Activated CD8-positive, alpha-beta T cell treated with anti-CD3 and anti-CD28 coated beads for 36 hours (primary cell): ENCODE measurements at places on chromosomes 6 and 20. TPM values are rescaled to one million over a fixed set of nuclear protein-coding genes. Genes with fewer than 3 reads are reported as not detected.
A peak's percentile ranks its signal among the peaks of the same experiment; 100 is the strongest.

Gene ACTL10
- 2.4 TPM for total RNA-seq

DNA sequence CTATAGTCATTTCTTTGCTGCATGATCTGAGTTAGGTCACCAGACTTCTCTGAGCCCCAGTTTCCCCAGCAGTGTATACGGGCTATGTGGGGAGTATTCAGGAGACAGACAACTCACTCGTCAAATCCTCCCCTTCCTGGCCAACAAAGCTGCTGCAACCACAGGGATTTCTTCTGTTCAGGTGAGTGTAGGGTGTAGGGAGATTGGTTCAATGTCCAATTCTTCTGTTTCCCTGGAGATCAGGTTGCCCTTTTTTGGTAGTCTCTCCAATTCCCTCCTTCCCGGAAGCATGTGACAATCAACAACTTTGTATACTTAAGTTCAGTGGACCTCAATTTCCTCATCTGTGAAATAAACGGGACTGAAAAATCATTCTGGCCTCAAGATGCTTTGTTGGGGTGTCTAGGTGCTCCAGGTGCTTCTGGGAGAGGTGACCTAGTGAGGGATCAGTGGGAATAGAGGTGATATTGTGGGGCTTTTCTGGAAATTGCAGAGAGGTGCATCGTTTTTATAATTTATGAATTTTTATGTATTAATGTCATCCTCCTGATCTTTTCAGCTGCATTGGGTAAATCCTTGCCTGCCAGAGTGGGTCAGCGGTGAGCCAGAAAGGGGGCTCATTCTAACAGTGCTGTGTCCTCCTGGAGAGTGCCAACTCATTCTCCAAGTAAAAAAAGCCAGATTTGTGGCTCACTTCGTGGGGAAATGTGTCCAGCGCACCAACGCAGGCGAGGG lies 594 bp upstream of the CDKN1A start:
- H3K27me3 ChIP-seq, result peaks cover 4% of the 10 kb centered on the region
- no peak for DNase-seq
- H3K4me1 ChIP-seq, result peaks cover 44% of the 10 kb centered on the region
- peaks cover 16% of the 10 kb centered on the region for H3K36me3 ChIP-seq
- peak overlapping the region; percentile 91 for H3K4me3 ChIP-seq

DNA sequence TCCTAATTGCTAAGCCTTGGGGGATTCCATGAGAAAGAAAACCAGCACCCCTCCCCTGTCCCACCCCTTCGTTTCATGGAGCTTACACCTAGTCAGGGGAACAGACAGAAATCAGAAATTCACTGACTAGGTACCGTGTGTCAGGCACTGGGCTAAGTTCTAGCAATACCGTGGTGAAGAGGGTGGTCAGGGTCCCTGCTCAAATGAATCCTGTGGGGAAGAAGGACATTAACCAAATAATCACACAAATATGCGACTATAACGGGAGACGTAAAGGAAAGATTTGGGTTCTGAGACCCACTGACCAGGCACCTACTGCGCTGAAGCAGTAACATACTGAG lies 65.1 kb upstream of the TOP1 start:
- no peak overlapping the region for H3K4me3 ChIP-seq
- H3K27ac ChIP-seq, result no peak overlapping the region
- no peaks in the 10 kb centered on the region for H3K36me3 ChIP-seq
- peaks cover 8% of the 10 kb centered on the region for H3K4me1 ChIP-seq

GRCh38 chr6:140253096-140253495 lies 878.6 kb upstream of the CITED2 start:
- no peaks in the 10 kb centered on the region for H3K36me3 ChIP-seq
- H3K4me3 ChIP-seq, result no peak overlapping the region
- peaks cover 2% of the 10 kb centered on the region for H3K27me3 ChIP-seq
- DNase-seq, result no peak
- H3K27ac ChIP-seq, result no peak overlapping the region

DNA sequence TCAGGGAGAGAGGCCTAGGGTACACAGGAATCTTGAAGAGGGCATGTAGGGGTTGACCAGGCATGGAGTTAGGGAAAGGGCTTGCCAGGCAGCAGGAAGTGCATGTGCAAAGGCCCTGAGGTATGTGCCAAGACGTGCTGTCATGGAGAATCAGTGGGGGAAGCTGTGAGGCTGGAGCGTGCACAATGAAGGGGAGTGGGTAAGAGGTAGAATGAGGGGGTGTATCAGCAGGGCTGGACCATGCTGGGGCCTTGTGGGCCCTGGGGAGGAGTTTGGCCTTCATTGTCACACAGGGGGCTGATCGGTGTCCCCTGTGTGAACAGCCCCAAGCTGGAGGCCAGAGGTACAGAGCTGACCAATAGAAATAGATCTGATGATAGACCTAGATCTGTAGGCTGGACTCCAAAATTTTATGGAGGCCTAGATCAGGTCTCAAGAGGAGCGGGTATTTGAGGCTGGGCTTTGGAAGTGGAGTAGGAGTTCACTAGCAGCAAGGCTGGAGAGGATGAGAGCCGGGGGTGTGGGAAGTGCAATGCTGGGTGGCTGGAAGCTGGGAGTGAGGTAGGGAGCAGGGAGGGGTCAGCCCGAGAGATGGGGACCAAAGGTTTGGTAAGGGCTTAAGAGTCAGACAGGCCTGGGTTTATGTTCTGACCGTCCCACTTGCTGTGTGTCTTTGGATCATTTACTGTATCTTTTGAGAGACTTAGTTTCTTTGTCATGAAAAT lies 3.0 kb downstream of the SRC start:
- H3K27ac ChIP-seq, result no peak overlapping the region
- no peaks in the 10 kb centered on the region for H3K36me3 ChIP-seq
- H3K27me3 ChIP-seq, result no peaks in the 10 kb centered on the region
- no peak overlapping the region for H3K4me3 ChIP-seq
- H3K4me1 ChIP-seq, result peaks cover 13% of the 10 kb centered on the region
- no peak for DNase-seq

DNA sequence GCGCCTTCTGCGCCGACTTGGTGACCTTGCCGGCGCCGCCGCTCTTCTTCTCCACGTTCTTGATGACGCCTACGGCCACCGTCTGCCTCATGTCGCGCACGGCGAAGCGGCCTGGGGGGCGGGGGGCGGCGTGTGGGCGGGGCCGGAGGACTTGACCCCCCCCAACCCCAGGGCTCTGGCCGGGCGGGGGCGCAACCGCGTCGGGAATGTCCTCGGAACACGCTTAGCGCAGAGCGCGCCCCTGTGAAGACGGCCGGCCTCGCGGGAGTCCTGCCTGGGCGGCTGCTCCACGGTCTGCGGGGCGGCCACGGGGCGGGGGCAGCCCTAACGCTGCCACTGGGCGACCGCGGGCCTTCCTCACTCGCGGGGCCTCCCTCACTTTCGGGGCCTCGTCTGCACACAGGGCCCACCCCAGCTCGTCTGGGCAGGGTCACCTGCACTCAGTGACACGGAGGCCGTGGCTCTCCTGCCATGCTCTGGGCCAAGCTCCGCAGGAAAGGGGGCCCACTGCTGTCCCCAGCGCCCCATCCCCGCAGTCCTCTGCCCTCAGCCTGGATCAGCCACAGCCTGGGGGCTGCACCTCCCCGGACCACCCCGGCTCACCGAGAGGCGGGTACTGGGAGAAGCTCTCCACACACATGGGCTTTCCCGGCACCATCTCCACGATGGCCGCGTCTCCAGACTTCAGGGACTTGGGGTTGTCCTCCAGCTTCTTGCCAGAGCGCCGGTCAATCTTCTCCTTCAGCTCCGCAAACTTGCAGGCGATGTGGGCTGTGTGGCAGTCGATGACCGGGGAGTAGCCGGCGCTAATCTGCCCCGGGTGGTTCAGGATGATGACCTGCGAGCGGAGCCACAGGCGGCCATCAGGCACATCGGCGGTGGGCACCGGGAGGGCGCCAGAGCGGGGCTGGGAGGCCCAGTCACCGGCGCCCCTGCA lies 10.3 kb downstream of the EEF1A2 start:
- DNase-seq, result no peak
- no peaks in the 10 kb centered on the region for H3K36me3 ChIP-seq
- no peaks in the 10 kb centered on the region for H3K4me1 ChIP-seq
- H3K27ac ChIP-seq, result no peak overlapping the region
